Suprapubic skin (tissue), 4 donors: ENCODE measurements at places on chromosomes 3 and 15. TPM values are rescaled to one million over a fixed set of nuclear protein-coding genes. Genes with fewer than 3 reads are reported as not detected.

GRCh38 chr3:113008117-113008516 is 17.3 kb downstream of the GTPBP8 start:
- DNase-seq: no peak

DNA sequence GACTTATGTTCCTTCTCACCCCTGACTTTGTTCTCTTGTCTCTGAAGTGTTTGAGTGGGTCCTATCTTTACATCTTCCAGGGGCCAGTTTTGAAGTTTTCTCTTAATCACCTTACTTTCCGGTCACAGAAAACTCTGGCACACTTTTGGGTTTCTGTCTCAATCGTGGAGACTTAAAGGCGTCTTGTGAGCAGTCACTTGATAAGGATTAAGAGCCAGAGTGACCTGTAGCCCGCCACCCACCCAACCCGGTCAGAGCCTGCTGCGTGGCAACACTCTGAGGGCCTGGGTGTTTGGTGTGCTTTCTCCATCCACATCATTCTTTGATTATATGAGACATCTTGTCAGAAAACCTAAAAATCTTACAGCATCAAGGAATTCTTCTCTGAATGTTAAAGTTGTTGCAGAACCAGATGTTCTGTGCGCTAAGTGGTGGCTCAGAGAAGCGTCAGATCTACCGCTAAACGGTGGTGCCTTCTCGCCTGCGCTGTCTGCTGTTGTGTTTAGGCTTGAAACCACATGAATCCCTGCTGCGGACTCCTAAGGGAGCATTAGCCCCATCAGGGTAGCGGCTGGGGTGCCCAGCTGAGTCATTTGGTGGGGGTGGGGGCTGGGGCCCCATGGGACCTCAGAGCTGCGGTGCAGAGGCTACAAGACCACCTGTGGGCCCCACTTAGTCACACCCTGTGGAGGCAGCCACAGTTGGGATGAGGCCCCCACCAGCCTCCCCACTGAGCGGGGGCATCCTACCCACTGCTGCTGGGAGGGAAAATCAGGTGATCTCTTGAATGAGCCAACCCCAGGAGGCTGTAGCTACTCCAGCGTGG is 158.7 kb upstream of the BHLHE40 start:
- no peak for DNase-seq

DNA sequence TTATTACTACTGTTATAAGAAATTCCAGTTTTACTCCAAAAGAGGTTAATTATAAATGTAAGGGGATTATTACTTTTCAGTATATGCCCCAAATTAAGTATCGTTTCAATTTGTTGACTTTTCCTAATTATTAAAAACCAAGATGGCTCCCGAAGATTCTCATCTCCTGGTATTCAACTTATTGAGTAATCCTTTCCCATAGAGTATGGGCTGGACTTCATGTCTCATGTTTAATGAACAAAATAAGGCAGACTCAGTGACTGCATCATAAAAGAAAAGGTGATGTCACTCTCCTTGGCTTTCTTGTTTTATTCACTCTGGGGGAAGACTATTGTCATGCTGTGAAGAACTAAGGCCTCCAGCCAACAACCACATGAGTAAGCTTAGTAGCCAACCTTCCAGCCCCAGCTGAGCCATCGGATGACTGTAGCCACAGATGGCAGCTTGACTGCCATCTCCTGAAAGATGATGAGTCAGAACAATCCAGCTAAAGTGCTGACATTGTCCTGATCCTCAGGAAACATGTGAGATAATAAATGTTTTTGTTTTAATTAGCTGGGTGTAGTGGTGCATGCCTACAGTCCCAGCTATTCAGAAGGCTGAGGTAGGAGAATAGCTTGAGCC is 17.3 kb downstream of the IGF2BP2 start:
- no peak for DNase-seq

DNA sequence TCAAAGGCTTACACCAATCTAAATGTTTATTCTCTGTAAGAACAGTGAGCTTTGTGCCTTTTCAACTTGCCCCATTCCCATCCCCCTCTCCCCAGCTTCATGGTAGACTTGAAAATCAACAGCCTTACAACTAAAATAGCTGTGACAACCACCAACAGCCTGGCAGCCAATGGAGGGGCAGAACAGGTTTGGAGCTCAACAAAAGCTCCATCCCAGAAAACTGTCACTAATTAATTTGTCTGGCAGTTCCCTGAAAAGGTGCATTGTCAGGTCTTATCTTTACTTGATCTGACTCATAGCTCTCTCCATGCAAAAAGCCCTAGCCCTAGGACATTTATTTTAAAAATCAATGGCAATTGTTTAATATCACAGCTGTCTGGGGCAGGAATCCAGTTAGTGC is 22.6 kb downstream of the MTHFS start:
- no peak for DNase-seq

GRCh38 chr15:62823561-62823960 is 219.0 kb upstream of the TPM1 start:
- DNase-seq: no peak

DNA sequence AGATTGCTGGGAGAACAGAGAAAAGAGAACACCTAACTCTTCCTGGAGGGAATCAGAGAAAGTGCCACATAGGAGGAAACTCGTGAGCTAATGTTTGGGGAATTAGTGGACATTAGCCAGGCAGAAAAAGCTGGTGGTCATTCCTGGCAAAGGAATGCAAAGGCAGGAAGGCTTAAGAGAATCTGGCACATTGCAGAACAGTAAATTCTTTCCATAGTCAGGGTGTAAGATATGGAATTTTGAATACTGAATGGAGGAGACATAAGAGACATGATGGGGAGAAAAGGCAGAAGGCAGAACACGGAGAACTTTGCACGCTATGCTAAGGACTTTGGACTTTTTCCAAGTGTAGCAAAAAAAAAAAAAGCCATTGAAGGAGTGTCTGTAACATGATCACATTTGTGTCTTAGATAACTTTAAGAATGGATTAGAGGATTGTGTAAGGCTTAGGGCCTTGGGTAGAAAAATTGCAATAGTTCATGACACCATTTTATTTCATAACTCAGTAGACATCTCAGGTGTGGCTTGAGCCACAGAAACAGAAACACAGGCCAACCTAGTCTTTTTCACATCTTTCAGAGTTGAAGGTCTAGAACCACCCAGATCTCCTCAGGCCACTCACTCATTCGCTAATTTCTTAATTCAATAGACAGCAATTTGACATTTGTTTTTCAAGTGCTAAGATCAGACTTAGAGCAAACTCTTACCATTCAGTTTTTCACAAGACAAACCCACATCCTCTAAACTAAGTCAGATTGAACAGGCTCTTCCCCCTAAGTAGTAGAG is 31.2 kb upstream of the CCDC80 start:
- DNase-seq: no peak

TMEM158 gene
- 3.5 TPM for total RNA-seq

PCCB gene
- total RNA-seq: 23.0 TPM
